ENCODE measurements at places on chromosomes 5 and 9.

GRCh38 chr9:72210522-72210921 is 61.3 kb downstream of the GDA start:
- DNase-seq, result no peak

- DNase-seq, result no peak
Observed at GRCh38 chr5:35879096-35879495, 22.4 kb downstream of the IL7R start.

GRCh38 chr5:115557667-115558387 is 13.3 kb upstream of the FEM1C start:
- no peak for DNase-seq

DNA sequence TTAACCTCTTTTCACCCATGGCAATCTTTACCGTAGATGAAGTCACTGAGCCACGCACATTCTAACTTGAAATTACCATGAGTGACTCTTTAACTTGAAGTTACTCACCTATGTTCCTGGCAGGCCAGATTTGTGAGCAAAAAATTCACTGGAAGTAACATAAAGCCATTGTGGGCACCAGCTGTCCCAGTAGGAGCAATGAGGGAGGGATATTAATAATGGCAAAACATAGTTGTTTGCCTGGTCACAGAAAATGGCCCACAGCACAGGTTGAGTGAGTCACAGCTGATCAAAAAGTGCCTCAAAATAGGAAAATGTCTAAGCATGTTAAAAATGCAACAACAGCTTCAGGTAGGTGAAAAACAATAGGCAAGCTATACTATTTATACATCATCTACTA is 146.6 kb downstream of the EFNA5 start:
- DNase-seq, result no peak

GRCh38 chr5:15943487-15943886 is 236.1 kb downstream of the MARCHF11 start:
- no peak for DNase-seq

- DNase-seq, result no peak
Observed at GRCh38 chr9:114221706-114222465, 66.5 kb downstream of the COL27A1 start.
